Dorsolateral prefrontal cortex (tissue), 122 donors: ENCODE measurements at places on chromosomes 6 and 20.

GRCh38 chr6:37943436-37944058, 124.0 kb downstream of the ZFAND3 start:
- DNase-seq = no peak

GRCh38 chr20:34093895-34094294, 18.1 kb downstream of the EIF2S2 start:
- no peak for DNase-seq

GRCh38 chr20:45629496-45630100, at the start of gene WFDC10A:
Gene WFDC10A, plus strand, starts transcription at chr20:45629739. Its CDS starts 75 bp downstream, at chr20:45629814.
- DNase-seq = no peak

DNA sequence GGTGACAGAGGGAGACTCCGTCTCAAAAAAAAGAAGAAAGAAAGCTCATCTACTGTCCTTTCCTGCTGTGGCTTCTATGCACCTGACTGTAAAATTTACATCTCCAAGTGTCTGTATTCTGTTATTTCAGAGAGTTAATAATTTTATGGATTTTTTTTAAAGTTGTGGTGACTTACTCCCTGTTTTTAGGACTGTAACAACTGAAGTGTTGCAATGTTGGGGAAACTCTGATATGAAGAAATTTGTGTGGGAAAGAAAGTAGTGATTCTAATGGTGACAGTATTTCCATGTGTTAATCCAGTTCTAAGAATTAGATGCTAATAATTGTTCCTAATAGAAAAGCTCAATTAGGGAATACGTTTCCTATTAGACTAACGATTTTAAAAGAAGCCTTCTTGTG, 27.4 kb downstream of the STX11 start:
- no peak for DNase-seq

- DNase-seq = no peak
These were observed 4.8 kb upstream of the ASF1A start for GRCh38 chr6:118889163-118889562.

- no peak for DNase-seq
These were observed 20.3 kb downstream of the GRIK2 start for GRCh38 chr6:101413773-101414172.

DNA sequence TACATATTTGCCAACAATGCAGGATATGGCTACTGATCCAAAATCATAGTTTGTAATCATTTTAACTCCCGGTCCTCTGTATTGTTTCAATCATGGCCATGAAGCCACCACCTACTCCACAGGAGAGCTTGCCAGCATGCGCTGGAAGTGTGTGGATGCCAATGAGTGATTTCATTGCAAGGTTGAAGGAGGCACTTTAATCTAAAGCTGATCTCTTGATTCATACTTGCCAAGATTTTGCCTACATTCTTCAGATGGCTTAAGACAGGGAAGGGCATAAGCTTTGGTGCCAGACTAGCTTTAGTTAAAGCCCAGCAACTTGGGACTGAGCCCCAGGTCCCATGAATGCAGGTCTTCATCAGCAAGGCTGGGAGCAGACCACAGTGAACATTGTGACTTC, 58.8 kb downstream of the TPD52L1 start:
- DNase-seq = no peak

GRCh38 chr6:168711049-168711640, 270.2 kb downstream of the SMOC2 start:
- no peak for DNase-seq

DNA sequence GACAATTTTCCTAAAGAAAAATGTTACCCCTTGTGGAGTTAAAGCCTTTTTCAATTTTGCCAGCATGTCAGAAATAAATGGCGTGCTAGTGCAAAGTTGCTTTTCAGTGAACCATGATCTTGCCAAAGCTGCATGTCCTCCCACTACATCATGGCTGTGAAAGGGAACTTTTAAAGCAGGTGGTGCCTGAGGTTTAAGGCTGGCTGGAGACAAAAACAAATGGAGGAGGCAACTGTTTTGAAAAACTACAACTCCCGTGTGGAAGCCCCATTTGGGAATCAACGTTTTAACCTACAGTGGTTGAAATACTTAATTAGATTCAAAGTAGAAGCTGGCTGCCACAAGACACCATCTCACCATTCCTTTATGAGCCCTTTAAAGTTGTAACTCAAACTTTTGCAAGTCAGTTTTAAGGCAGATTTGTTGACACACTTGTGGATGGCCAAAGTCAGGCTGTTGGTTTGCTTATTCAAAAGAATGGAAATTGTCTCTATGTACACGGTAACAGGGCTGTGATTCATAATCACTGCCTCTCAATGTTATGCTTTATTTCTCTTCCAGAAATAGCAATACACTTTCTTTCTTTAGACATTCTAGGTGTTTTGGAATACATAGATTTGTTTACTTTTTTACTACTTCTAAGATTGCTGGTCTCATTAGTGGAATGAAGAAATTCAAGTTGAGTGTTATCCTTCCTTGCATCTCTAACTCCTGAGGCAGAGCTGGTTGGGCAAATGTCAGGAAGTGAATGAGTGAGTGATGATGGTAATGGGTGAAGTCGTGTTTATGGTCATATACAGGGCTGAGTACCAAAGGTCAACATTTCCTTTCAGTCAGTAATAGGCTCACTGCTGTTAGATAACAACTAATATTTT, 196.4 kb upstream of the GMDS start:
- no peak for DNase-seq

DNA sequence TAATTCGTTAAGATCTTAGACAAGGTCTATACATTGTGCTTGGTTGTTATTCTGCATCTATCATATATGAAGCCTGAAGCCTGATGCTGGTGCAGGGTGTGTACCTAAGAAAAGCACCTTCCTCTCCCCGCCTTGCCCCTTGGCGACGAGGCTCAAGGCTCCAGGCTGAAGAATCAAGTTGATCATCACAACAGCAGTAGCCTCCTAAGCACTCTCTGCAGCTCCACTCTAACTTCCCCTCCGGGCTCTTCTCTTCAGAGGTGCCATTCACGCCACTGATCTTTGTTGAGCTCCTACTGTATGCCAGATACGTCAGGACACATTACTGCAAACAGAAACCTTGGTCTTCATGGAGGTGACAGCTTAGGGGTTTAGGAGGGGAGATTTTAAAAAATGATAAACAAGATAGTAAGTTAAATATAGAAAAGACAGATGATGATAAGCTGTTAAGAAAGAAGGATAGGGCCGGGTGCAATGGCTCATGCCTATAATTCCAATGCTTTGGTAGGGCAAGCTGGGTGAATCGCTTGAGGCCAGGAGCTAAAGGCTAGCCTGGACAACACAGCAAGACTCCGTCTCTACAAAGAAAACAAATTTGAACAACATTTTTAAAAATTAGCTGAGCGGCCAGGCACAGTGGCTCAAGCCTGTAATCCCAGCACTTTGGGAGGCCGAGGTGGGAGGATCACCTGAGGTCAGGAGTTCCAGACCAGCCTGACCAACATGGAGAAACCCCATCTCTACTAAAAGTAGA, 38.4 kb upstream of the ZNF217 start:
- DNase-seq = no peak

DNA sequence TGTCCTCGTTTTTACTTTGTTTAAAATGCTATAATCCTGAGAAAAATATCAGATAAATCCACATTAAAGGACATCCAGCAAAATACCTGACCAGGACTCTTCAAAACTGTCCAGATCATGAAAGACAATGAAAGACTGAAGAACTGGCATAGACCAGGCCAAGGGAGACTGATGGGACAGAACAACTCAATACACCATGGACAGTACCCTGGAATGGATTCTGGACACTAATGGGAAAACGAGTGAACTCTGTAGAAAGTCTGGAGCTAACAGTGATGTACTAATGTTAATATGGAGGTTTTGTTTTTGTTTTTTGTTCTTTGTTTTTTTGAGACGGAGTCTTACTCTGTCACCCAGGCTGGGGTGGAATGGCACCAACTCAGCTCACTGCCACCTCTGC, 461.4 kb downstream of the CD83 start:
- no peak for DNase-seq

DNA sequence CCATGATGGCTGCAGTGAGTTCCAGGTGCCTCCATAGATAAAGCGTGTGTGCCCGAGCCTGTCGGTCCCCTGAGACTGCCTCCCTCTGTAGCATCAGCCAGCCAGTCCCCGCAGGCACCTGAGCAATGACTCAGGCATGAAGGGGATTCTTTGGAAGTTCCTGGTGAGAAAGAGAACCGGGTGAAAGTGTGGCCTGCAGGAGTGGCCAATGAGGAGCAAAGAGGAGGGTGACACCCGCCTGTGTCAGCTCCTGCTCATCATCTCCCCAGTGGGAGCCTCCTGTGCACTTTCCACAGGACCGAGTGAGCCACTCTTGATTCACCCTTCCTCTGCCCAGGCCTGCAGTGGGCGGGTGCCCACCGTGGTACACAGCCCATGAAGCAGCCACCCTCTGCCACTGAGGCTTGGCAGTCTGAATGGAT, 71.2 kb upstream of the PTPN1 start:
- no peak for DNase-seq

GRCh38 chr20:46010491-46011391, 2.0 kb downstream of the MMP9 start:
- peak; percentile 4 for DNase-seq

GRCh38 chr6:124823240-124824111, 138.8 kb upstream of the RNF217 start:
- no peak for DNase-seq

DNA sequence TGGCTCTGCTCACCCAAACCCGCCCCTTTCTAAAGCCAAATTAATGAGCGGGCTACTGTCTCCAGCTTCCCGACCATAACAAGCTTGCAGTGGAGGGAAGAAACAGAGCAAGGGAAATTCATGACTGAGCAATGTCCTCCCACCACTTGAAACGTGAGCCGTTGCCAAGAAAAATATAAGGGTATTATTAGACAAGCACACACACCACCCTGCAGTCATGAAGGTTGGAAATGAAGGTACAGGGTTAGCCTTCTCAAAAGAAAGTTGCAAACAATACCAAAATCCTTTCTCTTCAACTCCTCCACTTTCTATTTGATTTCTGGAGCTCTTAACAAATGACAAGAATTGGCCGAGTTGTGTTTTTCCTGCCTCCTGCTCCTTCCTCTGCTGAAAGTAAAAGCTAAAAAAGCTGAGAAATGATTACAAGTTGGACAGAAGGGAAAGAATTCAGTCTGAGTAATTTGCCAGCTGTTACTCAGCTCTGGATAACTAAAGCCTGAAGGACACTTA, 151.1 kb upstream of the B3GAT2 start:
- DNase-seq = no peak

DNA sequence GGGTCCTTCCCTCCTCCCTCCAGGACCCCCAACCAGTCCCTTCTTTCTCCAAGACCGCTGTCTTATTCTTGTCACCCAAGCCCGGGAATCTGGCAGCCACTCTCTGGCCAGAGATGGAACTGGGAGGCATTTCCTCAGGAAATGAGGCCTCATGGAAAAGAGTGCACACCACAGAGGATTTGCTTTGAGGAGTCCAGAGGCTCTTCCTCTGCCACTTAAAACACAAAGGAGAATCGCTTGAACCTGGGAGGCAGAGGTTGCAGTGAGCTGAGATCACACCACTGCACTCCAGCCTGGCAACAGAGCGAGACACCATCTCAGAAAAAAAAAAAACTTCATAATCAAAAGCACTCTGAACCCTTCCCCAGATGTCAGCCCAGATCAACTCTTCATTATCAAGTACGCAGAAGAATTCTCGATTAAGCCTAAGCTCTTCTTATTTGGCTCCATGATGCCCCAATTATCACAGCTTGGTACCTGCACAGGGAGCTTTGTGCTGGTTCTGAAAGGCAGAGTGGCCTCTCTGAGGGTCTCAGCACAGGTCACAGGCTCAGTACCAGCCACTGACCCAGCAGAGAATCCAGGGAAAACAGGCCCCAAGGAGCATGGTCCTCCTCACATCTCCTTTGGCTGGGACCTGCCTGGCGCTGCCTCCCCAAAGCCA, 82.9 kb upstream of the MAFB start:
- DNase-seq = no peak

DNA sequence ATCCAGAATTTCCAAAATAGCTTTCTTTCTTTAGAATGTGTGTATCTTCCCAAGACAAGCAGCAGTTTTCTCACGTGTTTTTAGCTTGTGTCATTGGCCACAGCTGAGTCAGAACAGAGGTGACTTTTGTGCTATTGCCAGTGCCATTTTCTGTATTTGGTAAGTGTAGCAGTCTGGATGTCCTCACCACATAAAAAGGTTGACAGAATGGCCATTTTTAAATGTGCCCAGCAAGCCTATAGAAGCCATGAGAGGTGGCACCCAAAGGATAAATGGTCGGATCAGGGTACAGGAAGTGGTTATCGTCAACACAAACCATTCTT, 269.5 kb upstream of the HSF2 start:
- DNase-seq = no peak

DNA sequence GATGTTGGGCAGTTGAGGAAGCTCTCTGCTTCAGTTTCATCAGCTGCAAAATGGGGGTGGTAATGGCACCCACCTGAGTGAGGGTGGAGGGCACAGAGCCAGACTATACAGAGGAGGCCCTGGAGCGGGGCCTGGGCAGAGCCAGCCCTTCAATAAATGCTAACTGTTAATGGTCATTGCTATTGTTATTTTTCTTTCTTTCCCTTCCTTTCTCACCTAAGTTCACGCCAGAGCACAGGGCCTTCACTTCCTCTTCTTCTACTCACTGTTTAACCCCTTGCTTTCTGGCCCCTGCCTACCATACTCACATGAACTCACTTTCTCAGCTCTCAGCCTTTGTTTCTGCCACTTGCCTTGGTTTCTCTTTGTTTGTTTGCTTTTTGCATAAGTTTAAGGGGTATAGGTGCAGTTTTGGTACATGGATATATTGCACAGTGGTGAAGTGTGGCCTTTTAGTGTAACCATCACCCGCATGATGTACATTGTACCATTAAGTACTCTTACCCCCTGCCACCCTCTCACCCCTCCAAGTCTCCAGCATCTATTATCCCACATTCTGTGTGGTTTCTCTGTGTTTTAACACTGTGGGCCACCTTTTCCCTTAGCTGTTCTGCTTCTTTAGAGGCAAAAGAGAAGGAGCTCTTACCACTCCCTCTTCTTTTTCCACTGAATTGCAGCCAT, 7.5 kb upstream of the RREB1 start:
- DNase-seq = no peak

- no peak for DNase-seq
These were observed 793.6 kb downstream of the TFAP2A start for GRCh38 chr6:9621276-9621675.

DNA sequence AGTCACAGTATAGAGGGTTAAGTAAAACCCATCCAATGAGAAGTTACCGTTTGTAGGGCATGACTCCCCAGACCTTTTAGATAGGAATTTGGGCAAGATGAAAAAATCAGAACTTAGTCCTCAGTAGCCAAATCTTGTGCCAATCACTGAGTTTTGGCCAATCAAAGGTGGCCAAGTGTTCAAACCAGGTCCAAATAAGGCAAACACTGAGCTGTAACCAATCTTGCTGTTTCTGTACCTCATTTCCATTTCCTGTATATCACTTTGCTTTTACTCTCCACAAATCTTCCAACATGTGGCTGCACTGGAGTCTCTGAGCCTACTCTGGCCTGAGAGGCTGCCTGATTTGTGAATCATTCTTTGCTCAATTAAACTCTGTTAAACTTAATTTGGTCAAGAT, 81.8 kb upstream of the GPR6 start:
- no peak for DNase-seq

GRCh38 chr6:44558024-44558831, 170.7 kb downstream of the CDC5L start:
- DNase-seq = no peak

- no peak for DNase-seq
These were observed 949.6 kb downstream of the TBC1D32 start for GRCh38 chr6:120384671-120385070.

GRCh38 chr6:133632906-133633305, 256.0 kb upstream of the TCF21 start:
- no peak for DNase-seq
